Effector CD4-positive, alpha-beta T cell (primary cell): ENCODE measurements at places on chromosomes 6 and 20.

DNA sequence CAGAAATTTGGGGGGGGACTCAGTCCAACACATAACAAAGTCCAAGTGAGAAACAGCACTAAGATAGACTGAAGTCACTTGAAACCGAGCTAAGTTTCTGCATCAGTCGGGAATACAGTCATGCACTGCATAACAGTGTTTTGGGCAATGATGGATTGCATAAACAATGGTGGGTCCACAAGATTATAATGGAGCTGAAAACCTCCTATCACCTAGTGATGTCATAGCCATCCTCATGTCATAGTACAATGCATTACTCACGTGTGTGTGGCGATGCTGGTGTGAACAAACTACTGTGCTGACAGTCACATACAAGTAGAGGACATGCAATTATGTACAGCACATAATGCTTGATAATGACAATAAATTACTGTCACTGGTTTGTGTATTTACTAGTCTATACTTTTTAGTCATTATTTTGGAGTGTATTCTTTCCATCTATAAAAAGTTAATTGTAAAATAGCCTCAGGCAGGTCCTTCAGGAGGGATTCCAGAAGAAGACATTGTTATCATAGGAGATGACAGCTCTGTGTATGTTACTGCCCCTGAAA lies 154.5 kb upstream of the ECI2 start:
- no peak for DNase-seq

GRCh38 chr6:133779916-133780695 lies 108.8 kb upstream of the TCF21 start:
- no peak for DNase-seq

GRCh38 chr6:10082385-10082784 lies 332.5 kb downstream of the TFAP2A start:
- DNase-seq: no peak

DNA sequence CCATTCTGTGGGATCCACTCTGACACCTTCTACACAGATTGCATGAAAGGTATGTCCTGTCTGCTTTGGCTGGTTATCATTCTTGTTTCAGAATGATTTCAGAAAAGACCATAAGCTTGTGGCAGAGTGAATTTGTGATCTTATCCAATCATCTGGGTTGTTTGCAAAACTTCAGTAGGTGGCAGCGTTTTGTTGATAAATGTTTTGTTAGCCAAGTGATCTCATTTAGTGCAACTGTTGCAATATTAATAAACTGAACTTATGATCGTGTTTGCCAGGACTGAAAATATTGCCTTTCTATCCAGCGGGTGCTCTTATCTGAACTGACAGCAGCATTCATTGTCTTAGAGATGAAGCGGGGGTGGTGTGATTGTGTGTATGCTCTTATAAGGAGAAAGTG lies 613.2 kb upstream of the NOX3 start:
- no peak for DNase-seq

DNA sequence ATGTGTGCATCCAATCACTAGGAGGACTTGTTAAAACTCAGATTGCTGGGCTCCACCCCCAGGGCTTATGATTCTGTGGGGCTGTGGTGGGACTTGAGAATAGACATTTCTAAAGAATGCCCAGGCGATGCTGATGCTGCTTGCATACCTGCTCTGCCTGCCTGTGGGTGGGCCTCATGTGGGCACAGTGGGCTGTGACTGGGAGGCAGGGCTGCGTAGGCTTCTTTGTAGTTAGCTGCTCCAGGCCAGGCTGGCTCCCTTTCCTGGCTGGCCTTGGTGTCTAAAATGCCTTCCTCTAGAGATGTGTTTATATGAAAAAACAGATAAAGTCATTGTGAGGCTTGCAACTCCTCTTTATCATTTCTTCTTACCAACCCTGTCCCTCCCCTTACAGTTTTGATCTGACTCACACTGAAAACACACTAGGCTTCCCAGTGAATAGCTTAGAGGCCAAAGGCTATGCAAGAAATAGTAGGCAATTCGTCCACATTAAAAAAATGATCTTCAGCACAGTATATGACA lies 495.5 kb upstream of the MAP3K7 start:
- DNase-seq: no peak
